ENCODE measurements at places on chromosomes 3 and 15.

DNA sequence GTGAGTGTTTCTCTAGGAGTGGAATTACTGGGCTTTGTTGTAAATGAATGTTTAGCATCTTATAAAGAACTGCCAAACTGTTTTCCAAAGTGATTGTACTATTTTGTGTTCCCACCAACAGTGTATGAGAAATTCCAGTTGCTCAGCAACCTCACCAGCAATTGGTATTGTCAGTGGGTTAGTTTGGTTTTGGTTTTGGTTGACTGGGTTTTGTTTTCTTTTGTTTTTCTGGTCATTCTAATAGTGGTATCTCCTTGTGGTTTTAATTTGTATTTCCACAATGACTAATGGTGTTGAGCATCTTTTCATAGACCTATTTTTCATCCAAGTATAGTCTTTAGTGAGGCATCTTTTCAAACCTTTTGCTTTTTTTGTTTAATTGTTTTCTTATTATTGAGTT is 27.1 kb downstream of the FILIP1L start:
- DNase-seq, result no peak

GRCh38 chr15:39180030-39180429 is 400.8 kb upstream of the THBS1 start:
- DNase-seq, result no peak

GRCh38 chr3:146067048-146067447 is 93.9 kb downstream of the PLOD2 start:
- no peak for DNase-seq

DNA sequence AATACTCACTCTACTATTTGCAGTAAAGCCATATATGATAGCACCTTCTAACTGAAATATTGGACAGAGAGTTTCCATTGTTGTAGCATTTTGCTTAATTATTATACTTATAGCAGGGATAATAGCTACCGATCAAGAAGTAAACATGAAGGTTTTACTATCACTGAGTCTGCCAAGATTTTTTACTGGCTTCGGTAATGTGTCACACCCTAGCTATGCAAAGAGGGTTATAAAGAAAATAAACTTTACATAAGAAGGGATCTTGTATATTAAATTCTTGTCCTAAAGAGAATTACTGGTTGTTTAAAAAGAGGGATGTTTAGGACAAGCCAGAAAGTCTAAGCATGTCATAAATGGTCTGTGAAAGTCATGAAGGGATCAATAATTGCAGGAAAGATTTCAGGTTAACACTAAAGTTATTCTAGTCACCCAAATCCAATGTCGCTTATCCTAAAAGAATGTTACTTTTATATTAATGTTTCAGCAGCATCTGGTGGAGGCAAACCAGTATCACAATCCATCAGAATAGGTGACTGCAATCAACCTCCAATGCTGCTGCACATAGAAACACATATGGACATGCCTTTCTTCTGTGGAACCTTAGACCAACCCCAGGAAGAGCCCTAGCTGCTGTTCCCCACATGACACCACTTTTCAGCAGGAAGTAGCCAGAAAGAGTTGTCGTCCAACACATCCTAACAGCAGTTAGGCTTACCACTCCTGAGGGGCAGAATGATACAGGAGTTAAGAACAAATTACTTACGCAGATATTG is 62.7 kb upstream of the GK5 start:
- no peak for DNase-seq

- DNase-seq, result no peak
These were observed 709.4 kb downstream of the SQOR start for GRCh38 chr15:46344115-46344724.

- DNase-seq, result no peak
These were observed 61.9 kb downstream of the ANO10 start for GRCh38 chr3:43559961-43560360.

DNA sequence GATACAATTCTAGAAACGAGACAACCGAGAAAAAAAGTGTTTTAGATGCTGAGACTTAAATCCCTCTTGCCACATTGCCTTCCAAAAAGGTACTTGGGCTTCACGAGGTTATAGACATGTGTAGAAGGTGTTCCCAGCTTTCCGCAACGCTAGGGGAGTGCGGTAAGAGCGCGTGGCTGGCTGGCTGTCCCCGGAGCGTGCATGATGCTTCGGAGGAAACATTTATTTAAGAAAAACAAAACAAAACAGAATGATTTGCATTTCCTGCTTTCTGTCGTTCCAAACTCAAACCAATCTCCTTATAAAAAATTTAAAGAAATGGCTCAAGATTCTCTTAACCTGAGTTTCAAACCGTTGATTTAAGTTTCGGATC is 841 bp downstream of the SLC6A20 start:
- no peak for DNase-seq

- peak; percentile 1 for DNase-seq
These were observed 794 bp downstream of the LRIG1 start for GRCh38 chr3:66499881-66500575.

DNA sequence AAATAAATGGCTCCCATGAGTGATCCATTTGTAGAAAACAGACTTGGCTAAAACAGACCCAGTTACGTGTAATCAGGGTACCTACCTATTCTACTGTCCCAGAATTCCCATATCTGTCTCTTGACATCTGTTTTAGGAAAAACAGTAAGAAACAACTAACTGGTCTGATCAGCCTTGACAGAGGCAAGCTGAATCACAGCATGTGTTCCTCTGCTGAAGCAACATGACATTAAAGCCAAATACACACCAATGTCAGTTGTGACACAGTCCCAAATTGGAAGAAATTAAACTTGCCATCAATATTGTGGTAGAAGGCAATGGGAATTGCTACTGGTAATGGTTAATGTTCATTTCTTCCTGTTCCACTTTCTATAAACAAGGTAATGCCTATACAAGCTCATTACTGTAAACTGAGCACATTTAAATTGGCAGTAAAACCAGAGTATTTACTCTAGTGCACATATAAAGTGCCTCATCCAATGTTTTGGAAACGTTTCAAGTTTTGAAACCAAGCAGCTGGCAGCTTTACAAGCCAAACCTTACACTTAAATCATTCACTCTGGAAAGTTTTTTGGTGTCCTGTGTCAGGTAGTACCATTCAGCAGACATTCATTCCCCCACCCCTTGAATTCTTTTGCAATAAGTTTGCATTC is 27.0 kb downstream of the ALDH1A2 start:
- no peak for DNase-seq

- no peak for DNase-seq
These were observed 2.6 kb upstream of the ACOX2 start for GRCh38 chr3:58539626-58540025.

DNA sequence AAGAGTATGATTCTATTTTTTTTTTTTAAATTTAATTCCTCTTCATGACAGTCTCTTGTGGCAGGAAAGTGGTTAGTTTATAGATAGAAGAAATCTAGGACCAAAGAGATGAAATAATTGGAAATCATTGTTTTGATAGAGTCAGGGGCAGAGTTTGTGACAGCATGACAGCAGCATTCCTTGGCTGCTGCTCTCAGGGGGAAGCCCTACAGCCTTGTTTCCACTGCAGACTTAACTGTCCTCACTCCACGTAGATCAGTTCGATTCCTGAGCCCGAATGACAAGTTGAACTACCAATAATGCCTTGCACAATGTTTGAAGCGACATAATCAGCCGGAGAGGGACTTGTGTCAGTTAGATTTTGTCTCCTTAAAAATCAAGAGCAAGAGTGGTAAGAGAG is 189.0 kb upstream of the ICE2 start:
- DNase-seq, result no peak

DNA sequence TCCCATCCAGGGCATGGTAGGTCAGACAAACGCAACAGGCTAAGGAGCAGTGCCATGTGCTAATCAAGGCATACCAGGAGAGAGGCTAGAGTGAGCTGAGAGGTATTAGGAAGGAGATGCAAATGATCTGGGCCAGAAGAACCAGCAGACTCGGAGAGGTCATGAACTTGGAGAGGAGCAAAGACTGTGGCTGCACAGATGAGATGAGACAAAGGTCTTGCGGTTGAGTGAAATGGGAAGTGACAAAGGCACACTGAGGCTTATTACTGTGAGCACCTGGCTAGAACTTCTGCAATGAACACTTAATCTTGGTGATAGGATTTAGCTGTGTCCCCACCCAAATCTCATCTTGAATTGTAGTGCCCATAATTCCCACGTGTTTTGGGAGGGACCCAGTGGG is 380.2 kb downstream of the ULK4 start:
- no peak for DNase-seq

DNA sequence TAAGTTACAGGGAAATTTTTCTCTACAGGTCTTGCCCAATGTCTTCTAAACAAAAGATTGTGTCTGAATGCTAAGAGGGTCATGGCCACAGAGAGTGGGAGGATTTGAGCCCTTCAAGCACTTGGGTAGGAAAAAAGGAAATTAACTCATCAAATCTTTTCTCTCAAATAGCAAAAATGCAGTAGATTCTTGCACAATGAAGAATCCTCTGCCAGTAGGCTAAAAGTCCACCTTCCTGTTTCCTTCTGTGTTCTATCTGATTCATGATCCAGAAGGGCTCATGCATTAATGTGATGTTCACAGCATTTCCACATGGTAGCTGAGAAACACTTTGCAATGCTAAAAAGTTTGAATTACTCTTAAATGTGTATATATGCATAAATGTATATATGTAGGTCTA is 177.1 kb downstream of the CD47 start:
- no peak for DNase-seq

GRCh38 chr3:62602129-62602770 is 228.9 kb upstream of the FEZF2 start:
- no peak for DNase-seq

GRCh38 chr3:13420831-13421765 is 976 bp upstream of the NUP210 start:
- DNase-seq, result peak; percentile 24

GRCh38 chr3:156010829-156011228 is 109.5 kb upstream of the KCNAB1 start:
- DNase-seq, result no peak

DNA sequence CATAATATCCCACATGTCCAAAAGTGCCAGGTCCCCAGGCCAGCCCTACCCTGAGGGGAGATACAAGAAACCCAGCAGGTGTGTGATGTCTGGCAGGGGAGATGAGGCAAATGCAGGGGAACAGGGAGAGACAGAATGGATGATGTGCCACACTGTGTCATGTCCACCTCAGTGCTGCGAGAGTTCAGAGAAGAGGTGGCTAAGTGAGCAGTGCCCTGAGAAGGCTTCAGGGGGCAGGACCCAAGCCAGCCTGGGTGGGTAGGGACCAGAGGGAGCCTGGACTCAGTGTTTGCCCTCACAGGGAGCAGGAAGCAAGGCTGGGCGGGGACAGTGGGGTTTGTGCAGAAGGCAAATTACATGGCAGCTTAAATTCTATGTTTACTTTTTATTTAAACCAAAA is 61.2 kb downstream of the KLHL6 start:
- DNase-seq, result no peak

DNA sequence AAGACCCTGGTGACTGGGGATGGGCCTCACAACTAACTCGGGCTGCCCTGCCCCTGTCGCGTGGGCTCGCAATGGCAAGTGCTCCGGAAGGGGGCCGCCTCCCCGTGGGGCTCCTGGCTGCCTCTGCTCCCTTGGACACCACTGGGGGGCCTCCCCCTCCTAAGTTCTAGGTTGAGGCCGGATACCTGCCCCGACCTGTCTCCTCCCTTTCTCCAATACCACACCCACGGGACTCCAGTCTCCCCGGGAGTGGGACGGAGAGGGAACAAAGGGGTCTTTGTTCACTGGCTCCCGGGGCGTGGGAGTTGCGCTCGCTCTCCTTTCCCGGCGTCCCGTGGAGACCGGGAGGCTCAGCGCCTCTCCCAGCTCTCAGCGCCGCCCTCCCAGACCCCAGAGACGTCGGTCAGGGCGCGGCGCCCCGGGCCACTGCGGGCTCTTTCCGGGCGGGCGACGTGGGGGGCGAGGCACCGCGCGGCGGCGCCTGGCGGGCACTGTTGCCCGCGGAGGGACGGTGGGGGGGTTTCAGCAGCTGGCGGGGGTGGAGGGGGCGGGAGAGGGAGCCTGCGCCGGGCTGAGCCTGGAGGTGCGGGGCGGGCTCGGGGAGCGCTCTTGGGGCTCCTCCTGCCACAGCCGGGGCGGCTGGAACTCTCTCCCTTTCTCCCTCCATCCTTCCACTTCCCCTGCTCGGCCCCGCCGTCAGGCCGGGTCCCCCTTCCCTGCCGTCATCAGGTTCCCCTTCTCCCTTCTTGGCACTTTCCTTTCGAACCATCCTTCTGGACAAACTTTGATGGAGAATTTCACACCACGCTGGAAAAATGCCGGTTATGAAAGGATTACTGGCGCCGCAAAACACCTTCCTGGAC is at the start of gene KCNH8:
TSS of gene KCNH8 (plus strand) at position 606 of the 863 bp plus-strand sequence. CDS start at position 816, 210 bp downstream.
- DNase-seq, result no peak

Data from esophagus squamous epithelium (tissue), 5 donors.